T follicular helper cell (primary cell): ENCODE measurements at places on chromosomes 7 and 10.
A peak's percentile ranks its signal among the peaks of the same experiment; 100 is the strongest.

DNA sequence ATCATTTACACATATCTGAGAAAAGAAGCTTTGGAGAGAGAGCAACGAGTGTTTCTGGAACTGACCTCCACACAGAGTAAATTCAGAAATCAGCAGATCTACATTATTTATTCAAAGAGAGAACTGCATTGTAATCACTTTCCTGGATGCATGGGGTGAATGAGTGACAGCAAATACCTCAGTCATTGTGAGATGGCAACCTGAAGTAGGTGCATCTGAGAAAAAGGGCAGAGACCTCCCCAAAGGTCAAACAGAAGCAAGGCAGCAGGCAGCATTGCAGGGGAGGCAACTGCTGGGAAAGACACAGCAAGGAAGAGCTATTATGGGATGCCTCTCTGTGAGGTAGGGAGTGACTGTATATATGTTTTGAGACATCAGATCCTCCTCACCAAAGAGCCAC is 26.5 kb upstream of the SMIM30 start:
- DNase-seq: no peak

GRCh38 chr7:16744518-16745250 is 8.9 kb upstream of the TSPAN13 start:
- no peak for DNase-seq

DNA sequence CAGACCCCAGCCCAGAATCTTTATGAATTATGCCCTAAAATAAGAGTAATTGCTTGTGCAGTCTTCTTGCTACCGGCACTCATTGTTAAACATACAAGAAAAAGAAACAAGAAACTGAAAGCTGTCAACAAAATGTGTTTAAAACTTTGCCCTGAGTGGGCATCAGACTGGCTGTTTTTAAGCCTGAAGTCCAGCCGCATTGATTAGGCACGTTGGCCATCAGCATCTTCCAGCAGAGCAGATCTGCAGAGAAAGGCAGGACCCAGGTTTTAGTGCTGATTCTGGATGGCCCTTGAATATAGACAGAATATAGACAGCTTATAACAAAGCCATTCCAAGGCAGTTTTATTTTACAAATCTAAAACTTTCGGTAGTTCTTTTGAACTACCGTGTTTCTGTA is 102.8 kb downstream of the POLL start:
- DNase-seq: no peak

GRCh38 chr7:148356303-148356702 is 234.3 kb upstream of the C7orf33 start:
- no peak for DNase-seq

- no peak for DNase-seq
These were observed 350.8 kb downstream of the PLXNA4 start for GRCh38 chr7:132225216-132226030.

DNA sequence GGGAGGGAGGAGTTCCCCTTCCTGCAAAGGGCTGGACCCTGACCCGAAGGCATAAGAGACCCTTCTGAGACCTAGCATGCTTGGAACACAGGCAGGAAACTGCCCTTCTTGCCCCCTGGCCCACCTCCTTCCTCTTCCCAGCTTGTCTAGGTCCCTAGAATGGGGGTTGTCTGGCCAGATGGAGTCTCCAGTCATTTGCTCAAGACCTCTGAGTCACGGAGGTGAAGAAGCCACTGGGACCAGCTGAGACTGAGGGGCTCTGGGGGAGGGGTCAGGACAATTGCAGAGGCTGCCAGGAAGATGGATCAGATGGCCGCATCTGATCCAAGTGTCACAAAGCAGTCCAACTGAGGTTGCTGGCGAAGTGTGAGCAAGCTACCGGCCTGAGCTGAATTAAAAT is 46.2 kb downstream of the COL13A1 start:
- no peak for DNase-seq

DNA sequence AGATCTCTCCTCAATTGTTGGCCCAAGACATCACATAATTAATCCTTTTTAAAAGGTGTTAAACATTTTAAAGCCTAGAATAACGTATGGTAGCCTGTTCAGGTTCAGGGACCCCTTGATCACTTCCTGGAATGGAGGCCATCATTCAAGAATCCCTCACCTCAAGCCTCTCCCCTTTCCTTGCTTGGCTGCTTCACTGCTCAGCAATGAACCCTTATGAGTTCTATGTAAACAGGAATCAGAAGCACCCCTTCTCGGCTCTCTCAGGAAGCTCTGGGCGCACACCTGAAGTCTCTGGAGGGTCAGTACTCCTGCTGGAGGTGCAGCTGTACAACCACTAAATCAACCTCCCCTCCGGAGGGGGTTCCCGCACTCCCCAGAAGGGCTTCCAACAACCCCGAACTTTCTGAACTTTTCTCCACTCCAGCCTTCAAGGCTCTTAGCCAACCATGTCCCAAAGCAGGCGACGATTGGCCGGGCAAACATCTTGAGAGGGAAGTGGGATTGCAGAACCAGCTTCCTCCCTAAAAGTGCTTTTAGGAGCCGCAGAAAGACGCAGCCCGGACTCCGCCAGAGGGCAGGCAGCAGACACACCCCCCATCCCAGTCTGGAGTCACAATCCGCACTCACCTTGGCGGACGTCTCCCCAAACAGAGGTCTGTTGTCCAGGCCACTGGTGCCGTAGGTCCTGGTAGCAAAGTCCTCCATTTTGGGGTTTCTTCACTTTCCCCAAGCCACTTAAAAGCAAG is 562 bp downstream of the TMEM243 start:
- no peak for DNase-seq

- no peak for DNase-seq
These were observed 80.9 kb downstream of the NEURL1 start for GRCh38 chr10:103574097-103575061.

- no peak for DNase-seq
These were observed 173.9 kb upstream of the MEOX2 start for GRCh38 chr7:15860264-15860949.

GRCh38 chr7:12567015-12567414 is 3.5 kb upstream of the SCIN start:
- DNase-seq: no peak

- no peak for DNase-seq
These were observed 148.7 kb downstream of the FGFR2 start for GRCh38 chr10:121449482-121449924.

DNA sequence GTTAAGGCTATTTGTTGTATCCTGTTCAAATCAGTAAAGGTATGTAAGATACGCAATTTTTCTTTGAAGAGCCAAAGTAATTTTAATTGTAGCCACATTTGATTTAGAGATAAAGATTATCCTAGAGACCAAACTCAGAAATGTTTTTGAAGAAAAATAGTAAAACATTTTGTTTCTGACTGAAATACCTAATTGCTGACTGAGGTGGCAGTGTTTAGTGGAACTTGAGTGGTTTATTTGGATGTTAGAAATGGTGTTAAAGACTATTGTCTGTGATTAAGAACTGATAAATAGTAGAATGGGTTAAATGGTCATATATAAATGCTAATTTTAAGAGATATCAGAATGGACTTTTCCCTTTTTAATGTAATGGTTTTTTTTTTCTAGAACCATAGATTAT is 15.3 kb downstream of the EDRF1 start:
- no peak for DNase-seq

GRCh38 chr7:14195871-14196270 is 206.4 kb upstream of the ETV1 start:
- no peak for DNase-seq

- DNase-seq: no peak
These were observed 634.2 kb downstream of the ANKRD7 start for GRCh38 chr7:118858651-118859149.

- DNase-seq: no peak
These were observed 486.0 kb upstream of the MKI67 start for GRCh38 chr10:128612195-128612594.

DNA sequence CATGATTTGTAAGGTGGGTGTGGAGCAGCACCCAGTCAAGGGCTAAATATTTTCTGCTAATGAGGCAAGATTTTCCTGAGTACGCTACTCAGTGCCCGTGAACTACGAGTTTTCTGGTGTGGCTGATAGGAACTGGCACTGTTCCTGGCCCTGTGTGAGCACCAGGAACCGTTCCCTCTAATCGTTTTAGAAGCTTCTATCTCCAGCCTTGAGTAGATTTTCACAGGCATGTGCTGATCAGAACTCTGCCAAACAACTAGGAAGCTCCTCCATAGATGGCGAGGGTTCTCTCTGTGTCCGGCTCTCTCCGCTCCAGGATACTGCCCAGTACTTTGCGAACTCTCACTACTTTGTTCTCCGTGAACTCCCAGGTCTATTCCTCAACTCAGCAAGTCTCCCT is 17.7 kb downstream of the TRIM4 start:
- no peak for DNase-seq

DNA sequence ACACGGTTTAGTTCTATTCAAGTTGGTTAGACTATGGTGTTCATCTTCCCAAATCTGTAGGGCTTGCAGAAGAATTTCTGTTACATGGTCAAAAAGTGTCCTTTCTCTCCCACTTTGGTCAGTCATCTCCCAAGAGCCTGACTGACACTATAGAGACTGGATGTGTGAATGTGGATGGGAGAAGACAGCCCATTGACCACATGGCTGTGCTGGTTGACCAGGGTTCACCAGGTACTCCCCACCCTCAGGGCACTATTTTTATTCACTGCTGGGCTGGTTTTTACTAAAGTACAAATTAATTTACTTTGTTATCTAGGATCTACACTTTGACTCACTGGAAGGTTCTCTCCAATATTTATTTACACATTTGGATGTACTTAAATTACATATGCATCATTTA is 2.3 kb downstream of the ZNF804B start:
- DNase-seq: no peak

DNA sequence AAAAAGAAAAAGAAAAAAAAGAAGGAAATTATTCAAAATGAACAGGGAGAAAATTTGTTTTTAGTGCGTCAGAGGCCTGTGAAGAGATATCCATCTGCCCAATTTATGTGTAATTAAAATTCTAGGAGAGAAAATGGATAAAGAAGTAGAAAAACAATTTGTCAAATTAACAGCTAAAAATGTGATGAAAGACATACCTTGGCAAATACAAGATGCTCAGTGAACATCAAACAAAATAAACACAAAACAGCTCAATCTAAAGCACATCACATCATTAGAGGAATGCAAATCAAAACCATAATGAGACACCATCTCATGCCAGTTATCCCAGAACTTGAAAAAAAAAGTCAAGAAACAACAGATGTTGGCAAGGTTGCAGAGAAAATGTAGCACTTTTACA is 472.8 kb downstream of the PAXIP1 start:
- DNase-seq: no peak

DNA sequence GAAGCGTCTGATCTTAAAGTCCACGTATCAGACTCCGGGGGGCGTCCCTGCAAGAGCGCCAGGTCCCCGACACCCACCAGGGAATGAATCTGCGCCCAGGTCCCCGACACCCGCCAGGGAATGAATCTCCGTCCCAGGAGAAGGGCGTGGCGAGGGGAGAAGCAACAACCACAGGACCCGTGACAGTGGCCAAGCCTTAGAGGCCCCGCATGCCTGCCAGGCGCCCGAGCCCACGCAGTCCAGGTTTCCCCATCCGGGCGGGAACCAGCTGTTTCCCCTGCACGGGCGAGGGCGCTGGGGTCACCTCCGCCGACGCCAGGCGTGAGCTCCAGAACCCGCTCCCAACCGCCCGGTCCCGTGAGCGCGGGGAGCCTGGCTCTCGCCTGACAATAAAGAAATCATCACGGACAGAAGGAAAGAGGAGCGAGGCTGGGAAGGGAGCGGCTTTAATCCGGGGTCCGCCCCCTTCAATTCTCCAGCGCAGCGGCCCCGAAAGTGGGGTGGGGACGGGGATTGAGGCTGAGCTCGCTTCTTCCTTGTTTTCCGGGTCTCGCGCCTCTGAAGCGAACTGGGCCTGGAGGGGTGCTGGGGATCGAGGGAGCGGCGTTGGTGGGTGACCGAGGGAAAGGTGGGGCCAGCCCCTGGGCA is 29.0 kb upstream of the BMS1 start:
- DNase-seq: no peak

GRCh38 chr10:101018600-101019439 is 12.1 kb downstream of the PDZD7 start:
- peak; percentile 40 for DNase-seq

DNA sequence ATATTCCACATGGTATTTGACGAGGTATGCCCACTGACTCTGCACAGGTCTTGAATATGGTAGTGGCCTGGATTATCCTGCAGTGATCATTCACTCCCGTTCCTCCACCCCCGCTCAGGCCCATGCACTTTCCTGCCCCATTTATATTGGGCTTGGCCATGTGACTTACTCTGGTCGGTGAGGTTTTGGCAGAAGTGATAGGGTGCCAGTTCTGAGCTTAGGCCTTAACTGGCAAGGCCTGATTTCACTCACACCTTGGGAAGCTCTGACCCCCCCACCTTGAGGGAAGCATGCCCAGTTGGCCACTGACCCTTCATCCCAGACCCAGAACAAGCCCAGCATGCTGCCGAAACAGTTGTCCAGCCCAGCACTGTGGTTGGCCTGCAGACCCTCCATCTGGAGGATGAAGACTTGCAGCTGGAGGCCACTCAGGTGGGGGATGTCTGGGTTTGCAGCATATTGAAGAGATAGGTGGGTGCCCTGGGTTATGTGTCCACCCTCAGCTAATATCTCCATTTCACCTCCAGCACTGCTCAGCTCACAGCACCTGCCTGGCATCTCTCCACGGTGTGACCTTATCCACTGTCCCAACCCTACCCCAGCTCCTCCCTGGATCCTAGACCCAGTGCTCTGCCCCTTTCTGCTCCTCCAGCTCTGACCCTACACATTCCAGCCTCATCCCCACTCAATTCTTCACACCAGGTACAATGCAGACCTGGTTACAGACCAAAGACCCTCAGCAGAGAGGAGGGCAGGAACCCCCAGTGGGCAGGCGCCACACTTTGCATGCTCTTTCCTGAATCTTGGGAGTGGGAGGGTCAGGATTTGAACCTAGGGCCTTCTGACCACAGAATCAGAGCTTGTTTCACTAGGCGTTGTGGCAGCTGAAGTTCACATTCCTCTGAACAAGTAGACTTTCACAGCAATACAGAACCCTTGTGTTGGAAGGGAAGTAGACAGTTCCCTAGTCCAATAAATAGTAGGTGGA is 138.1 kb upstream of the CHST15 start:
- DNase-seq: peak; percentile 57

GRCh38 chr7:55108818-55109217 is 90.0 kb downstream of the EGFR start:
- no peak for DNase-seq

DNA sequence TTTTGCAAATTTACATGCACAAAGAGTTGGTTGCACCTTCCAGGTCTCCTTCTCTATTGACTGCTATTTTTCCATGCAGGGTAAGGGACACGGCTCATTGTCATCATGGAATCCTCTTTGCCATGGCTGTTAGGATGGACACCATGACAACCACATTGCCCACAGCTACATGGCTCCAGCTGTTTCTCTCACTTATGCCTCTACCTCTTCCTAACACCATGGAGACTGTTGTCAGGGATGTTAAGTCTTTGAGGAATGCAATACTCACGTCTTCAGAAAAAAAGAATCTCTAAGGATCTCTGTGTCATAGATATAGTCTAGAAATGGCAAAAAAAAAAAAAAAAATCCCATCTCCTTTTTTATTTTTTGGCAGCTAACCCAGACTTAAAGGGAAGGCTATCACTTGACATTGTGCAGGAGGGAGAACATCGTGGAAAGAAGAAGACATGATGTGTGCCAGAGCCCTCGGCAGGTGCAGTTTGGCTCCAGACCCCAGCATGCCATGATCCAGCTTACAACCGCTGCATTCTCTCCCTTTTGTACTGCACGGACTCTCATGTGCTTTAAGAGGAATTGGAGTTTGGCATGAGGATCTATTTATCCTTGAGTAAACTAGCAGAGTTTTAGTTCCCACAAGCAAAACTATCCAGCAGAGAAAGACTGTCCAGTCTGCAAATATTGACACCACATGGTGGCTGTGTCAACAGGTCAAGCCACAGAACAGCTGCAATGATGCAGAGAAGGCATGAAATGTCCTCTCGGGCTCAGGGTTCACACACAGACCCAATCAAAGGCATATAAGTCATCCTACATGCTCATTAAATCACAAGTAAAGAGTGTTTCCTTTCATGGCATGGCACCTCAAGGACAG is 70.8 kb downstream of the FRMD4A start:
- no peak for DNase-seq
